ENCODE measurements at places on chromosomes 11 and 22.

GRCh38 chr11:28123151-28123581 is 15.0 kb downstream of the METTL15 start:
- no peak for DNase-seq

- no peak for DNase-seq
Observed at GRCh38 chr22:32957200-32957803, 100.9 kb downstream of the SYN3 start.

GRCh38 chr11:130637566-130637965 is 189.1 kb downstream of the ADAMTS15 start:
- no peak for DNase-seq

DNA sequence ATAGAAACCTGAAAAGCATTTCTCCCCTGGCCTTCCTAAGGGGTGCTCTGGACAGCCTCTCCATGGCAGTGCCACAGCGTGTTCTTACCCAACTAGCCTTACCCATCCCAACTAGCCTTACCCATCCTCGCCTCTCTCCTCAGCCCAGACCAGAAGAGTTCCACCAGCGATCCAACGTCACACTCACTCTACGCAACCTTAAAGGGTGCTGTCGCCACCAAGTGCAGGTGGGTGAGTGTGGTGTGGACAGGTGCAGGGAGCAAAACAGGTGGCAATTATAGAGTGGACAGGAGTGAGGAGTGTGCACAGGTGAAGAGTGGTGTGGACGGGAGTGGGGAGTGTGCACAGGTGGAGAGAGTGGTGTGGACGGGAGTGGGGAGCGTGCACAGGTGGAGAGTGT is 17.8 kb downstream of the TMEM121B start:
- DNase-seq = no peak

GRCh38 chr11:95266751-95267374 is 35.9 kb upstream of the SESN3 start:
- no peak for DNase-seq

- no peak for DNase-seq
Observed at GRCh38 chr22:49468487-49469198, 359.0 kb downstream of the BRD1 start.

GRCh38 chr11:78838417-78838816 is 263.8 kb upstream of the NARS2 start:
- no peak for DNase-seq

DNA sequence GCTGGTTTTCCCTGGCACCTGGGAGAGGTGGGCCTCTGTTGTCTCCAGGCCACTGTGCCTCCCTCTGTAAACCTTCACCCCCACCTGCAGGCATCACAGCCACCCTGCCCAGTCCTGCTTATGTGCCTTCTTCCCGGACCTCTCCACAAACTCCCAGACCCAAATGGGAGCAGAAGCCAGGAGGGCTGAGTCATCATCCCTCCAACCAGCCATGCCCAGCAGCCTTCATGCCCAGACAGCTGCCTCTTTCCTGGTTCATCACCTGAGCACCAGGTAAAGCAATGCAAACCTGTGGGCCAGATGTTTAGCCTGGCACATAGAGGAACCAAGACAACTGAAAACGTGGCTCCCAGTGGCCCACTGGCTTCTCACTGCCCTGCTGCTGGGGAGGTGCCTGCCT is 2.1 kb upstream of the TMPRSS4 start:
- no peak for DNase-seq

- no peak for DNase-seq
Observed at GRCh38 chr22:35070451-35071093, 4.6 kb downstream of the ISX start.

DNA sequence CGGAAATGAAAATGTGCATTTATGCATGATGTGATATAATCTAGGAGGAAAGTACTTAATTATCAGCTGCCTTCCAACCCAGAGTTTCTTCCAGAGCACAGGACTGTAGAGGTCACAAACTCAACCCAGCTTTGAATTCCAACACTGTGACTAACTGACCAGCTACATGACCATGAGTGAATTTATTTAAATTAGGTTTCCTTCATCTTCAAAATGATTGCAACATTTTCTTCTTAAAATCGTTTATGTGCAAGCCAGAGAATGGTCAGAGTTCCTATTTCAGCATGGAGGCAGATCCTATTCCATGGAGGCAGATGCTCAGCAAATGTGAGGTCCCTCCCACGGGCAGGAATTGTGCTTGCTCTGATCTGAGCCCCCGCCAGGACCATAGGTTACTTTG is 42.4 kb downstream of the OSBP start:
- DNase-seq = no peak

DNA sequence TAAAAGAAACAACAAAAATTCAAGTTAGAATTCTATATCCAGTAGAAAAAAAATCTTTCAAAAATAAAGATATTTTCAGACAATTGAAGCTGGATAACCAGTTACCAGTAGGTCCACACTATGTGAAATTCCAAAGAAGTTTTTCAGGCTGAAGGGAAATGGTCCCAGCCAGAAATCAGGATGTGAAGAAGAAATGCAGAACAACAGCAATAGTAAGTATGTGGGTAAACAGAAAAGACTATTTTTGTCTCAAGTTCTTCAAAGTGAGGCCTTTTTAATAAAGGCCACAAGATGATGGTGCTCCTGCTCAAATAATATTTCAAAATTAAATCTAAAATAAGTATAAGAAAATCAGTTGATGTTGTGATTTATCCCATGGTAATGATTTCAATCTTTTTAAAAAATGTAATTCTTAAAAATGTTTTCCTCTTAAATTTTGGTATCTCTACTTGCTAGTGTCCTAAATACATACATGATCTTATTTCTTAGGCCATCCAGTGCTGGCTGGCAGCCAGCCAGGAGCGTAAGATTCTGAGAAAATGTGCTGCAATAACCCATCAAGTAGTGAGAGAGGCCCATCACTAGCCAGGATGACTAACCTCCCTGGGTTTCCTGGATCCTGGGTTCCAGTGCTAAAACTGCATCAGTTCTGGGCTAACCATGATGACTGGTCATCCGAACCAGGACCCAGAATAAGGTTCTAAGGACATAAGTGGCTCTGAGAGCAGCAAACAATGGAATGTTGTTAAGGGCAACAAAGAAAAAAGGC is 15.6 kb upstream of the UCP3 start:
- DNase-seq = no peak

GRCh38 chr22:22061085-22062077 is 78.8 kb upstream of the TOP3B start:
- DNase-seq = no peak

DNA sequence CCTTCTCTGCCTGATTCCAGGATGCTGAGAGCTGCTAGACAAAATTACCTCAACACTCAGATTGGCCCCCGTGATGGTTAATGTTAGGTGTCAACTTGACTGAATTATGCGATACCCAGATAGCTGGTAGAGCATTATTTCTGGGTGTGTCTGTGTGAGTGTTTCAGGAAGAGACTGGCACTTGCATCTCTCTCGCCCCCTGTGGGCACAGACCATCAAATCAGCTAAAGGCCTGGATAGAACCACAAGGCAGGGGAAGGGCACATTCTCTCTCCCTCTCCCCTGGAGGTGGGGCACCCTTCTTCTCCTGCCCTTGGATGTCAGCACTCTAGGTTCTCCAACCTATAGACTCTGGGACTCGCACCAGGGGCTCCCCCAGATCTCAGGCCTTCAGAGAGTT is 79.7 kb downstream of the KIRREL3 start:
- DNase-seq = no peak

DNA sequence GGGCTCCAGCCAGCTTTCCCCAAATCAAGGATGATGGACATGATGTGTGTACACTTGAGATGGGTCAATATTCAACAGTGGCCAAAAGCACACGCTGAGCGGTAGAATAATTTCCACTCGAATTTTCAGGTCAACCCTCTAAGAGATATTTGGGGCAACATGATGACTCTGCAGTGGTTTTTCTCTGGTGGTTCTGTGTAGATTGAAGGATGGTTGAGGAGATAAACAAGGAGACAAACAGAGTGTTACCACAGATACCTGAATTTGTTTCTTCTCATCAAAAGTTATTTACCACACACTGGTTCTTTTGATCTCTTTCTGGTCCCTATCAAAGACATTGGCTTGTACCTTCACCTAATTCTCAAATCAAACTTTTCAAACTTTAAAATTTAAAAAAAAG is 242.0 kb downstream of the ETS1 start:
- DNase-seq = no peak

DNA sequence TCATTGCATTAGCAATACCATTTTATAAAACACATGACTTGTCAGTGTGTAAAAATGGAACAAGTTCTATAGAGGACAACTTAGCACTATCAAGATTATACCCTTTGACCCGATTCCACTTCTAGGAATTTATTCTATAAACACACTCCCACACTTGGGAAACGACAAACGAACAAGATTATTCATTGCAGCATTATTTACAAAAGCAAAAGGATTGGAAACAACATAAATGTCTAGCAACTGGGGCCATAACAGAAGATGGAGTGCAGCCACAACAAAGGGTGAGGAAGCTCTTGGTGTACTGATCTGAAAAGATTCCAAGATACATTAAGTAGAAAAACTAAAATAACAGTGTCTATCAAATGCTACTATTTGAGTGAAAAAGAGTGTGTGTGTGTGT is 2.3 kb upstream of the IRAG1 start:
- DNase-seq = no peak

DNA sequence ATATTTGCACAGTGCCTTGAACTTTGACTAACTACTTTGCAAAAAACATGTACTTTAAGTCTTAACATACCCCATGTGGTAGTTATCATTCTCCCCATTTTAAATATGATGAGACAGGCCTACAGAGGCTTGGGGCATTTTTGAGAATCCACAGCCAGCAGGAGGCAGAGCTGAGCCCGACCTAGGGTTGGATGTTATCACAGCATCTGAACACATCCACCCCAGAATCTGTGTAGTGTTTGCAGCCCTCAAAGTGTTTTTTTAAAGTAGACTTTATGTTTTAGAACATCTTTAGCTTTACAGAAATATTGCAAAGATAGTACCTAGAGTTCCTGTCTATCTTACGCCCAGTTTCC is 17.6 kb downstream of the OTOG start:
- no peak for DNase-seq

- DNase-seq = no peak
Observed at GRCh38 chr11:10109806-10110205, 184.2 kb downstream of the SBF2 start.

DNA sequence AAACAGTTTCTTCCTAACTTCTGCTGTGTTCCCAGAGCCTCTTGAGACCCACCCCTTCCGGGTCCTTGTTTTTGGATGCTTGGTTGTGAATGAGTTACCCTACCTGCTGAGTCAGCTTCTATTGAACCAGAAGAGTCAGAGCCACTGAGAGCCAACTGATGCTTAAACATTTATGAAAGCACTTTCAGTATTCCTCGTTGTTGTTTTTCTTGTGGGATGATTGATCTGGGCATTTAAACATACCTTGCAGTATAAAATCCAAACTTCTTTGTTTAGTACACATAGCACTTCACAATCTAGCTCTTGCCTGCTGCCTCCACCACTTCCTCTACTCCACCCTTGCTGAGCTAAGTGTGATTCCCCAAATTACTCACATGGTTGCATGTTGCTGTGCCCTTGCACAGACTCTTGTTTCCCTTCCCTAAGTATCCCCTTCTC is 5.5 kb downstream of the PRSS23 start:
- DNase-seq = no peak

DNA sequence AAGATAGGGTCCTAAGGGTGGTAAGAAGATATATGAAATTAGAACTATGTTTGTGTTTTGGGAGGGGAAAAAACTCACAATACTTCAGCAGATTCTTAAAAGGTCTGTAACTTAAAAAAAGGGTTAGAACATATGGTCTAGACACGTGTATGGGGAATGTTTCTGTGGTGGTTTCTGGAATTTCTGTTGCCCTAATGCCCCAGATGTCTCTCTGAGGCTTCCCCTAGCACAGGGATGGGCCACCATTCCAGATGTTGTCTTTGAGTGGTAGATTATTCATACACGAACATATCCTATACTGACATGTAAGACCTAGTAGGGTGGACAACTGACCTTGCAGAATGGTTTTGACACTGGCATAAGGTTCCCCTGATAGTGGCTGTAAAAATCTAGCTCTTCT is 26.2 kb downstream of the EHF start:
- no peak for DNase-seq

DNA sequence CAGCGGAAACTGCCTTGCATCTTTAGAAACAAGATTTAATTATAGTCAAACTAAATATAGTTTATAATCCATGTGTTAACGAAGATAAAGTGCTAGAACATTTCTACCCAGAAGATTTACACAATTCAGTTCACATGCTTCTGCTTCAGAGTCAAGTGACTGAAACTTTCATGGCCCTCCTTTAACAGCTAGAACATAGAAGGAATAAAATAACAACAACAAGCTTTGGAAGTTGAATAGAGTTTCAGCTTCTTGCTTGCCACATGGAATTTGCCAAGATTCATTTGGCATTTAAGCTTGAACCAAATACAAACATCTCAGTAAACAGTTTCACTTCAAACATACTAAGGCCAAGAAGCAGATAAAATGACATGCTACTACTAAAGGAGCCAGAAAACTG is 676.3 kb upstream of the ANO3 start:
- no peak for DNase-seq

DNA sequence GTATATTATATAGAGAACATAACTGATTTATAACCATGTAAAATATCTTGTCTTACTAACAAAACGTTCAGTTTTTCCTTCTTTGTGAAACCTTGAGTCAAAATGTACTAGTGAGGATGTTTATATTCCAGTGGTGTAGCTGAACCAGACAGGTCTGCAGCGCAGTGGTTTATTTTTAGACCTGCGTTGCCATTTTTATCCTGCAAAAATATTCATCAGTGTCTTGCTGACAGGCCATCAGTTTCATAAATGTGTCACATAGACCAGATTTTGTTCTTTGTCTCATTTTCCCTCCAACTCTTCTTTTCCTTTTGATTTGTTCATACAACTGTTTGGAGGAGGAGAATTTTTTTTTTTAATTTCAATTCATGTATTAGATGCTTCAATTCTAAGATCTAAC is 43.1 kb downstream of the HSD17B12 start:
- DNase-seq = no peak

DNA sequence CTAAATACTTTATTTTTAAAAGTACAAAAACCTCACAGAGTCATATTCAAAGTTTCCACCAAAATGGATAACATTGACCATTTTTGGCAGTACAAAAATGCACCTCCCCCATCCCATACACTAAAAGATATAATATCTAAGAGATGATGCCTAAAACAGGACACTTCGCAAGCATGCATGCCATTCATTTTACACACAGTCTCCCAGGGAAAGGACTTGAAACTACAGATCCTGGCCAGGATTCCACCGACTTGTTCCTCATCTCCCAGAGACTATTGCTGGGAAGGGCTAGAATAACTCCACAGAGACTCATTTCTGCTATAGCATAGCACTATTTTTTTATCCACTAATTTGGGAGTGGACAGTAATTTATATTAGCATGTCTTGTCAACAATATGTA is 81.7 kb downstream of the MTNR1B start:
- DNase-seq = no peak

- no peak for DNase-seq
Observed at GRCh38 chr11:47071791-47072261, 104.9 kb downstream of the ARFGAP2 start.

- no peak for DNase-seq
Observed at GRCh38 chr11:71284525-71285092, 32.2 kb upstream of the SHANK2 start.

All from stimulated activated CD4-positive, alpha-beta T cell treated with anti-CD3 and anti-CD28 coated beads, Interleukin-1b, Interleukin-23, amount 100 ng/mL, for 4 hours (primary cell).